ENCODE measurements at places on chromosomes 12 and 14. TPM values are rescaled to one million over a fixed set of nuclear protein-coding genes. Genes with fewer than 3 reads are reported as not detected.

Gene PDE3A
- total RNA-seq: 3.0 TPM

Gene WNT5B
- 3.0 TPM for total RNA-seq

Gene POTEM
- total RNA-seq: not detected

Gene GUCY2C
- not detected for total RNA-seq

Gene MGAT4C
- 0.02 TPM for total RNA-seq

Gene EML5
- total RNA-seq: 0.40 TPM

Gene KRT79
- total RNA-seq: not detected

Gene TMEM52B
- total RNA-seq: 0.12 TPM

Gene DBX2
- total RNA-seq: not detected

Gene FGF6
- not detected for total RNA-seq

Gene SLC4A8
- 1.5 TPM for total RNA-seq

Gene GPD1
- total RNA-seq: 0.23 TPM

Gene RBP5
- not detected for total RNA-seq

Gene YBX3
- 254 TPM for total RNA-seq

All from A549 treated with Hydrocortisone at 1 μM for 4 hours (cell line).